Activated CD8-positive, alpha-beta T cell treated with anti-CD3 and anti-CD28 coated beads, Interleukin-2, amount 10 ng/mL, durations not matched to agents 7 days and 5 days (primary cell): ENCODE measurements at places on chromosomes 7 and 10. TPM values are rescaled to one million over a fixed set of nuclear protein-coding genes. Genes with fewer than 3 reads are reported as not detected.

Gene CCDC3
- not detected for total RNA-seq

- no peak for DNase-seq
These were observed 2.3 kb upstream of the MIOS start for GRCh38 chr7:7564323-7564780.

GRCh38 chr10:103872137-103872931, 17.0 kb upstream of the SH3PXD2A start:
- no peak for DNase-seq

- DNase-seq, result no peak
These were observed 61.4 kb downstream of the ABI1 start for GRCh38 chr10:26799342-26799741.

Gene ARMH3
- total RNA-seq, result 26.3 TPM

- DNase-seq, result no peak
These were observed 52.2 kb downstream of the CADPS2 start for GRCh38 chr7:122833888-122834570.

- DNase-seq, result no peak
These were observed 15.6 kb downstream of the GRIFIN start for GRCh38 chr7:2460641-2461040.

Gene NPC1L1
- total RNA-seq, result not detected
